Stimulated activated CD4-positive, alpha-beta T cell treated with anti-CD3 and anti-CD28 coated beads, Interleukin-1b, Interleukin-23, amount 100 ng/mL, for 24 hours (primary cell): ENCODE measurements at places on chromosomes 2 and 18.

DNA sequence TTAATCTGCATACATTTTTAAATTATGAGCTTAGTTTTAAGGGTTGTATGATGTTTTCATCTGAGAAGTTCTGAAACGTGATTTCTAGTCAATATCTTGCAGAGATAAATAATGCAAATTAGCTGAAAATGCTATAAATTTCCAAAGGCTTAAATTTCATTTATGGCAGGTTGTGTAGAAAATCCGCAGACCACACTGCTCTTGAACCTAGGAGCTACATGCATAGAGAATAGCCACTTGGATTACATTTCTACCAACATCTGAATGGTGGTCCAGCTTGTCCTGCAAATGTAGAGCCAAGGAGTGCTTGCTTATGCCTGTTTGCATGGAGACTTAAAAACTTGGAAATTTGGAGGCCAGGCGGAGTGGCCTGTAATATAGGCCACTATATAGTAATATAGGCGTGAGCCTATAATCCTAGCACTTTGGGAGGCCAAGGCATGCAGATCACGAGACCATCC is 6.8 kb downstream of the MAT2A start:
- no peak for DNase-seq

DNA sequence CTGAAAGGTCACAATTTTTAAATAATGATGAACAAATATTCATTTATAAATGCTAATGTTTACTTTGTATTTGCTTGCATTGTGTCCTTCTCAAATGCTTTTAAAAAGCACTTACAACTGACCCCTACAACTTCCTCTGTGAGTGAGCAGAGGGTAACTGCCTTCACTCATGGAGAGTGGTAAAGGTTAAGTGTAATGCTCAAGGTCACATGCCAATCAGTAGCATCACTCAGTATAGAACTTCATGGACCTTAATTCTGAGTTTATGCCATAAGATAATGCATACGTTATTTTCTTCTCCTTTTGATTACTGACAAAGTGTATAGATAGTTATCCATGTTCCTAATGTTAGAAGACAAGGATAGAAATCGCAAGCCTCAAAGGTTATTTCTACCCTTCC is 91.8 kb upstream of the SERTAD2 start:
- DNase-seq, result no peak

GRCh38 chr2:239290618-239291474 is 110.0 kb downstream of the HDAC4 start:
- DNase-seq, result no peak

- DNase-seq, result no peak
These were observed 374.6 kb downstream of the PTH2R start for GRCh38 chr2:208781166-208781565.

- no peak for DNase-seq
These were observed 43.9 kb upstream of the NEMP2 start for GRCh38 chr2:190578158-190579057.

GRCh38 chr18:2060086-2060485 is 511.2 kb downstream of the METTL4 start:
- DNase-seq, result no peak

- no peak for DNase-seq
These were observed 1225.6 kb downstream of the LRP1B start for GRCh38 chr2:140905083-140905781.

DNA sequence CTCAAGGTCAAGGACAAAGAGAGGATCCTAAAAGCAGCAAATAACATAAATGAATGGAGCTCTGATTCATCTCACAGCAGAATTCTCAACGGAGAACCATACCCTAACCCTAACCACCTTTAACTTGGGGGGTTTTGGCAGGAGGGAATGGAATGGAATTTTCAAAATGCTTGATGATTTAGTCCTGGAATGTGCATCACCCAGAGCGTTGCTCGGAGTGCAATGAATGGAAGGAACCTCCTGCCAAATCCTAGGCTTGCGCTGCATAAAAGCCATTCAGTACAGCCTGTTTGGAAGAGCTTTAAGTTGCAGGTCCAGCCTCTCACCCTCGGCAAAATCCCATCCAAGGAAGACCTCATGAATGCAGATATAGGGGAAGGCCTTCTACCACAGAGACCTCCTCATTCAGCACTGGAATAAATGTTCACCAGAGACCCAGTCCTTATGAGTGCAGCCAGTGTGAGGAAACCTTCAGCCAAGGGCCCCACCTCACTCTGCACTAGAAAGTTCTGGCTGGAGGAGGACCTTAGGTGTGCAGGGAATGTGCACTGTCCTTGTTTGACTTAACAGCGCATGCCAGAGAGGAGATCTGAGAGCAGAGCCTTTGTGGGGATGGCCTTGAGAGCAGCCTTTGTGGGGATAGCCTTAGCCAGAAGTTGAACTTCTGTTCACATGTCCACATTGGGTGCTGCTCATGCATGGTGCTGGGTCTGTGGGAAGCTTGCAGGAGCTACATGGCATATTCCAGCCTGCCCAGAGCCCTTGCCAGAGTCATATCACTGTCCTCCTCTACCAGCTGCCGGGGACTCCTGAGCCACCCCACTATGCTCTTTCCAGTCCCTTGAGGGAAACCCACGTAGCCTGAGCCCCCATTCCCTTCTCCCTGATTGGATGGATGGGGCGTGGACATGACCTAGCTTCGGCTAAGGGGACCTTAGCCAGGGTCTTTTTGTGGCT is 30.5 kb downstream of the ASB1 start:
- DNase-seq, result no peak

- no peak for DNase-seq
These were observed 63.9 kb downstream of the COL6A3 start for GRCh38 chr2:237350070-237350469.

GRCh38 chr2:204727368-204727767 is 182.1 kb downstream of the PARD3B start:
- DNase-seq, result no peak

DNA sequence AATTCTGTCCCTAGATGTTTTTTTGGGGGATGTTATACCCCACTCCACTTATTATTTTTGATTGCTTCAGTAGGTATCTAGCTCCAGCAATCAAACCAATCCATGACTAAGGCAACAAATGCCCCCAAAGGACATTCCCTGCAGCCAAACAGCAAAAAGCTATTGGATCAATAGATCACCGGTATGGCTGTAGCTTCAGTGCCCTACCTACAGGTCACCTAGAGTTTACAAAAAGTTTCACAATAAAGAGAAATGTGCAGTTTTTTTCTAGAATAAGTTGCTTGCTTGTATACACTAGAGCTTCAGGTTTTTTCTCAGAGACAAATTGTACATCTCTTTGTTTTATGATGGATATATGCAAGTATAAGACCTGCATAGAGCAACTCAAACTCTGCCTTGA is 27.7 kb downstream of the PDE11A start:
- no peak for DNase-seq

DNA sequence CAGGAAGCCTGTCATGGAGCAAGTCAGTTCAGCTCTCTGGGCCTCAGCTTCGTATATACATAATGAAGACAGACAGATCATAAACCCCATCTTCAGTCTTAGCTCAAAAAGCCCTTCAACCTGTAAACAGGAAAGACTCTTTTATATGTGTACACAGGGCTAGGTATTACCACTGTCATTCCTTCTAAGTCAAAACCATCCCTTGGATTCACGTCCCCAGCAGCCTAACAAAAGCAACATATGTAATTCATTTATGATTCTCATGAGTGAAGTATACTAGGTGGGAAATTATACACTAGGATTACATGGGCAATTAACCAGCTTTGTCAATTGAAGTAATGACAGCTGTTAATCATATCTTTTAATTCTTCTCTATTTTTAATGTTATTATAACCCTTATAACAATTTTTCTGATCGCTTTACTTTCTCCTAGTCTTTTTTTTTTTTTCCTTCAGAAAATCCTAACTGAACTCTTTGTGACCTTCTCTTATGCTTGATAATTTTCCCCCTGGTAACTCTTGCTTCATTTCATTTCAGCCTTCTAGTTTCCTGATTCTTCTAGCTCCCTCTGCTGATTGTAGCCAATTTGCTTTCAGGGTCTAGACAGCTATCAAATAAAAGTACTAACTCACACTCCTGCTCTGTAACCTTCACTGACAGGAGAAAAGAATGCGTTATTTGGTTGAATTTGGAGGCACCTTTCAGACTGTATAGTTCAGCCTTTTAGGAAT is 99.7 kb downstream of the RBM43 start:
- DNase-seq, result no peak

- peak; percentile 36 for DNase-seq
These were observed 679 bp downstream of the PTMA start for GRCh38 chr2:231708773-231709635.

DNA sequence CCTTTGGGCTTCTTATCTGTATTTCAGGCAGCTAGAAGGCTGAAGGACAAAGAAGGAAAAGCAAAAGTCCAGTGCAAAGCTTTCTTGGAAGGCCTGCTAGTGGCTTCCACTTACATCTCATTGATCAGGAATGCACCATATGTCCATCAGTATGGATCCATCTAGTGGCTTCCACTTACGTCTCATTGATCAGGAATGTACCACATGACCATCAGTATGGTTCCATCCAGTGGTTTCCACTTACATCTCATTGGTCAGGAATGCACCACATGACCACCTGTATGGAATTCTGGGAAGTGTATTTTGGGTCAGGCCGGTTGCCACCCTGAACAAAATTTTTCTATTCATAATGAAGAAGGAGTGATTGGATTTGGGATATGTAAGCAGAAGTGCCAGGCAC is 70.6 kb downstream of the LYPD6 start:
- DNase-seq, result no peak

GRCh38 chr2:23221901-23222300 is 163.1 kb upstream of the KLHL29 start:
- no peak for DNase-seq

DNA sequence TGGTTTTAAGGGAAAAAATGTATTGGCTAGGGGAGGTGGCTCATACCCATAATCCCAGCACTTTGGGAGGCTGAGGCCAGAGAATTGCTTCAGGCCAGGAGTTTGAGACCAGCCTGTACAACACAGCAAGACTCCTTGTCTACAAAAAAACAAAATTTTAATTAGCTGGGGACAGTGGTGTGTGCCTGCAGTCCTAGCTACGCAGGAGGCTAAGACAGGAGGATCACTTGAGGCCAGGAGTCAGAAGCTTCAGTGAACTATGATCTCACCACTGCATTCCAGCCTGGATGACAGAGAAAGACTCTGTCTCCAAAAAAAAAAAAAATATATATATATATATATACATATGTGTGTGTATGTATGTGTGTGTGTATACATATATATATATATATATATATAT is 18.5 kb downstream of the CCDC88A start:
- DNase-seq, result no peak

- no peak for DNase-seq
These were observed 56.5 kb downstream of the BCL11A start for GRCh38 chr2:60496956-60497355.

- no peak for DNase-seq
These were observed 777.5 kb upstream of the ID2 start for GRCh38 chr2:7904319-7904718.

- DNase-seq, result no peak
These were observed 108.3 kb downstream of the HDAC4 start for GRCh38 chr2:239292531-239292930.

- no peak for DNase-seq
These were observed 482.5 kb downstream of the BCL11A start for GRCh38 chr2:60070736-60071489.

DNA sequence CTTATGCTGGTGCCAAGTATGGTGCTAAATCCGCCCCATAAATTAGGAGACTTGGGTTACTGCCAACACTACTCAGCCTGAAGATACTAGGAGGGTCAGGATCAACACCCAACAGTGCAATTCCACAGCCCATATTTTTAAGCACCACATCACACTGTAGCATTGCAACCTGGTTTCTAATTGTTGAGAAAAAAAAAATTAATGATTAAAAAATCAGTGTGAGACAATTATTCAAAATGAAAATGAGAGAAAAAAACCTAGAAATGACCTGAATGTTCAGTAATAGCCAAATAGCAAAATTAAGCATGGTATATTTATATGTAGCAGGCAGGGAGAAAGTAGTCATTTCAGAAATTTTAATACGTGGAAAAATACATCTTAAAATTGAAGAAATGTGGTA is 29.2 kb upstream of the HNRNPLL start:
- DNase-seq, result no peak

GRCh38 chr2:242020196-242021004 is 150.9 kb downstream of the RTP5 start:
- no peak for DNase-seq

- DNase-seq, result peak; percentile 26
These were observed 208.0 kb upstream of the FBXO11 start for GRCh38 chr2:48114256-48114655.

- DNase-seq, result no peak
These were observed 182.1 kb downstream of the AGAP1 start for GRCh38 chr2:235675678-235676535.

GRCh38 chr2:45458909-45459563 is 152.0 kb downstream of the SRBD1 start:
- no peak for DNase-seq

- no peak for DNase-seq
These were observed 142.1 kb downstream of the TRIB2 start for GRCh38 chr2:12858786-12859185.

- DNase-seq, result no peak
These were observed 147.5 kb downstream of the NCOA1 start for GRCh38 chr2:24638568-24638967.

DNA sequence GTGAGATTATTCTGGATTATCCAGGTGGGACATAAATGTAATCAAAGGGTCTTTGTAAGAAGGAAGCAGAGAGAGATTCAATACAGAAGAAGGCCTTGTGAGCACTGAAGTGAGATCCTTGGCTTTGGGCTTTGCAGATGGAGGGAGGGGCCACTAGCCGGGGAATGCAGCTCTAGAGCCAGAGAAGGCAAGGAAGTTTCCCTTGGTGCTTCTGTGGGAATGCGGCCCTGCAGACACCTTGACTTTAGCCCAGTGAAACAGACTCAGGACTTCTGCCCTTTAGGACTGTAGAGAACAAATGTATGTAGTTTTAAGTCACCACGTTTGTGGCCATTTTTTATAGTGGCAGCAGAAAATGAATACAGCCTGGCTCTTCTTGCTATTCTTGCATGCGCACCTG is 8.1 kb downstream of the NEU2 start:
- no peak for DNase-seq

DNA sequence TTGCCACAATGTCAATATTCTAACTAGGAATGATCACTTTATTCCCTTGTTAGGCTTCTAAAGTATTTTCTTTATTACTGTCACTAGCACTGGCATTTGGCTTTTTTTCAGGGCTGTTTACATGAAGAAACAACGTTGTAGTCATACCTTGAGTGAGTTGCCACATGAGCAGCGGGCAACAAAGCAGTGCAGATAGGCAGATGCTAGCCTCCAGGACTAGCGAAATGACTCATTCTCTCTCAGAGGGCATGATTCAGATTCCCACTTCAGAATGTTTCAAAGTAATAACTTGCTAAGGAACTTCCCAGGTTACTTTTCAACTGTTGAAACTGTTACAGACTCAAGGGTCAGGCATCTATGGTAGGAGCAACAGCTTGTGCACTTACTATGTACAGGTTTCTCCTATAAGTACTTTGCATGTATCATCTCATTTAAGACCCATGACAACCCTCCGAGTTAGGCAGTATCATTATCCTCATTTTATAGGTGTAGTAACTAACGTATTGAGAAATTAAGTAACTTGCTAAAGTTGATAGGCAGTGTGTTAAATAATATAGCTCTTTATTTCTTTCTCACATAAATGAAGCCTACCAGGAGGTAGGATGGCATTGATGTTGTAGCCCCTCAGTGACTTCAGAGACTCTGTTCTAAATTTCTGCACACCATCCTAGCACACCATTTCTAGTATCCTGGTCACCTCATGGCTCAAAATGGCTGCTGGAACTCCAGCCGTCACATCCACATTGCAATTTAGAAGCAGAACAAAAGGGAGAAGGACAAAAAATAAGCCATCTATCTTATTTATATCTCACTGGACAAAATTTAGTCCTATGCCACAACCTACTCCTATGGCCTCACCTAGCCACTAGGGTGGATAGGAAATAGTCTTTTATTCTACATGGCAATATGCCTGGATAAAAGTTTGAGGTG is 83.3 kb downstream of the ICOS start:
- DNase-seq, result peak; percentile 59
